Stimulated activated CD8-positive, alpha-beta memory T cell treated with anti-CD3 and anti-CD28 coated beads, Interleukin-15, amount 100 ng/mL, for 24 hours (primary cell): ENCODE measurements at places on chromosomes 5 and 9.
A peak's percentile ranks its signal among the peaks of the same experiment; 100 is the strongest.

- DNase-seq, result no peak
Observed at GRCh38 chr5:95853490-95853889, 31.0 kb upstream of the GLRX start.

GRCh38 chr5:76849419-76850291, at the start of gene S100Z:
S100Z (plus strand) TSS chr5:76850014; CDS start chr5:76875360, 25,346 bp downstream.
- DNase-seq, result no peak

DNA sequence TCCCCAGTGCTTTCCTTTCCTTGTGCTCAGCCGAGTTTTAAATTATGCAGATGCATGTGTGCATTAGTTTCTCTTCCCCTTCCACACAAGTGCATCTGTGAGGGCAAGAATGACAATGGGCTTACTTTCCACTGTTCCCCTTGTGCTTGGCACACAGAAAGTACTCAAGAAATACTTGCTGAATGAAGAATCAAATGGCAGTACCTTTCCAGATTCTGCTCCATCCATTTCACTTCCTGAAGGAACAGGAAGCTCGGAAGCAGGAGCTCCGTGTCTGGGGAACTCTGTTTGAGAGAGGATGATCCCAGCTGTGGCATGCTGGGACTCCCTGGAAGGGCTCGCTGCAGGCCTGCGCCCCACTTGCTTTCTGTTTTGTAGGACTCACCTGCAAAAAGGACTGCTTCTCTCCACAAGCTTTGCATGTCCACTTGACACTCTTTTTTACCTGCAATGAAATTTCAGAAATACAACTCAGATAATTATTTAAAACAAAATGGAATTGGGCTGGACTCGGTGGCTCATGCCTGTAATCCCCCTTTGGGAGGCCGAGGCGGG, 5.5 kb downstream of the MRNIP start:
- no peak for DNase-seq

GRCh38 chr9:89992326-89993198, 387.8 kb downstream of the GADD45G start:
- DNase-seq, result no peak

- DNase-seq, result no peak
Observed at GRCh38 chr5:95217881-95218280, 67.0 kb downstream of the MCTP1 start.

- no peak for DNase-seq
Observed at GRCh38 chr5:127041571-127041970, 11.2 kb upstream of the MARCHF3 start.

DNA sequence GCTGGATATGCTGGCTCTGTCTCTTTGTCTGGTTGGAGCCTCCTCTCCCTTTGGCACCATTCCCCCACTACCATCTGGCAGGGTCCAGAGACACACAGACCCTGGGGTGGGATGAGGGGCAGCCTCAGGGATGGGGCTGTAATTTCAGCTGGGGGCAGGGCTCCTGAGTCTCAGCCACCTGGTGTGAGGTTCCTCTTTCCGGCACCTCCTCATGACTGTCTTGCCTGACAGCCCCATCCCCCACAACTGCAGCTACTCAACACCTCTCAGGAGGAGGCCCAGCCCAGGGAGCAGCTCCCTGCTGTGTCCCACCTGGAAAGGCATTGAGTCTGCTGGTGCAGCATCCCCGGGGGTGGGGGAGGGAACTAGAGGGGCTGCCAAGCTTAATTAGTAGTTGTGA, 11.7 kb upstream of the RPS14 start:
- no peak for DNase-seq

DNA sequence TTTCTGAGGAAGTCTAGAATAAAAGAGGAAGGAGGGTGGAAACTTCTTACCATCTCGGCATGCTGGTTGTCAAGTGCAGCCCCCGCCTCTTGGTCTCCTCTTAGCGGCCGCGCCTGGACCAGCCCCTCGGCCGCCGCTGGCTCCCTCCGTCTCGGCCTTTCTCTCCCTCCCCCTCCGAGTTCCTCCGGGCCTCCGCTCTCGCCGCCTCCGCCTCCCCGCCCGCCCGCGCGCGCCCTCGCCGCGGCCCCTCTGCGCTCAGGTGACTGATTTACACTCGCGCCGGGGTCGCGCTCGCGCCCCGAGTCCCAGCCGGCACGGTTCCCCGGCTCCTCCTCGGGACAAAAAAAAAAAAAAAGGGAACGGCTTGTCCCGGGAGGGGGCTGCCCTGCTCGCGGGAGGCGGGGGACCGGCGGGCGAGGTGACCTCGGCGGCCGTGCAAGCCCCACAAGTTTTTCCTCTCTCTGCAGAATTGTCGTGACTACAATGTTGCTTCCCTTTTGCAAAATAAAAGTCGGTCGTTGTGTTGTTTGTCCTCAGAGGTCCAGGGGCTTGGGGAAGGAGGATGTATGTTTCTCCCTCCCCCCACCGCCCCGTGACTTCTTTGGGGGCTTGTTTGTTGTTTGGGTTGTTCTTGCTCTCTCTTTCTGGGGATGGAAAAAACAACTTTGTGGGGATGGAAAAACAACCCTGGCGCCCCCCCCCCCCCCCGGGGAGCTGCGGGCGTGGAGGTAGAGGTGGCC, at the start of gene BNC2:
Gene BNC2 (minus strand): TSS at position 75 of the 740 bp plus-strand sequence. CDS start 22 bp downstream, at position 53.
- DNase-seq, result no peak

GRCh38 chr5:9182899-9183695, 362.8 kb downstream of the SEMA5A start:
- DNase-seq, result no peak

DNA sequence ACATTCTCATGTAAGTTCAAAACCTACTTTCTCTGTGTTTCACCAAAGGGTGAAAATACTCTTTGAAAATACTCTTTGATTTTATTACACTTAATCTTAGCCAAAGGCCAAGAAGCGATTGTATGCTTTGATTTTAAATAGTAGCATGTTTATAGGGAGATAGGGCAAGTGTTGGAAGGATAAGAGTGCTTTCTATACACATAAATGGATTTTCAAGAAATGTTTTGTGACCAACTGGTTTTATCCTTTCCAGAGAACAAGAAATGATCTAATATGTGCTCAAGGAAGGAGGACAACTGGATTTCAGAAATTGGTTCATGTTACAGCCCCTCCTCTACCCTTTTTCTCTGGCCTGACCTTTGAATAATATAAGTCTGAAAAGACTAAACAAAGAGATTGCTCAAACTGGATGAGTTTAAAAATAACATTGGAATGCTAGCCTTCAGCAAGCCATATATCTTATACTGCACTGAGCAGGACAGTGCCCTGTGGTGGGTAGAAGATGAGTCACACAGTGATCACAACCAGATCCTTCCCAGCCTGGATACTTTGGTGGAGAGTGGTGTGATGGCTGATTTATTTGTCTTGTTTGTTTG, 13.1 kb downstream of the PALM2AKAP2 start:
- no peak for DNase-seq

GRCh38 chr5:23164971-23165370, 311.8 kb upstream of the CDH12 start:
- DNase-seq, result no peak

- DNase-seq, result no peak
Observed at GRCh38 chr9:120741701-120742100, 27.4 kb upstream of the MEGF9 start.

DNA sequence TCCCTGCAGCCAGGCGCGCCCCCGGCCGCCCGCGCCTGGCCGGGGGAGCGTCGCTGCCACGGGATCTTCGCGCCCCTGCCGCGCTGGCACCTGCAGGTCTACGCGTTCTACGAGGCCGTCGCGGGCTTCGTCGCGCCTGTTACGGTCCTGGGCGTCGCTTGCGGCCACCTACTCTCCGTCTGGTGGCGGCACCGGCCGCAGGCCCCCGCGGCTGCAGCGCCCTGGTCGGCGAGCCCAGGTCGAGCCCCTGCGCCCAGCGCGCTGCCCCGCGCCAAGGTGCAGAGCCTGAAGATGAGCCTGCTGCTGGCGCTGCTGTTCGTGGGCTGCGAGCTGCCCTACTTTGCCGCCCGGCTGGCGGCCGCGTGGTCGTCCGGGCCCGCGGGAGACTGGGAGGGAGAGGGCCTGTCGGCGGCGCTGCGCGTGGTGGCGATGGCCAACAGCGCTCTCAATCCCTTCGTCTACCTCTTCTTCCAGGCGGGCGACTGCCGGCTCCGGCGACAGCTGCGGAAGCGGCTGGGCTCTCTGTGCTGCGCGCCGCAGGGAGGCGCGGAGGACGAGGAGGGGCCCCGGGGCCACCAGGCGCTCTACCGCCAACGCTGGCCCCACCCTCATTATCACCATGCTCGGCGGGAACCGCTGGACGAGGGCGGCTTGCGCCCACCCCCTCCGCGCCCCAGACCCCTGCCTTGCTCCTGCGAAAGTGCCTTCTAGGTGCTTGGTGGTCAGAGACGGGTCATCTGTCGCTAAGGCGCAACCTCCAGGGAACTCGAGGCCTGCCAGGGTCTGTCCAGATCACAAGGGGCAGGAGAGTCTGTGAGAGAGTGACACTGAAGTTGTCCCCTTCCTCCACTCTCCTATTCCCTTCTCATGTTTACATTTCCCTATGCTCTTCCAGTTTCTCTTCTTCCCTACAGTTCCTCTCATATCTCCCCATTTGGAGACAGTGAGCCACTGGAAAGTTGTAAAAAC, 1.3 kb downstream of the GPR150 start:
- DNase-seq, result peak; percentile 22

DNA sequence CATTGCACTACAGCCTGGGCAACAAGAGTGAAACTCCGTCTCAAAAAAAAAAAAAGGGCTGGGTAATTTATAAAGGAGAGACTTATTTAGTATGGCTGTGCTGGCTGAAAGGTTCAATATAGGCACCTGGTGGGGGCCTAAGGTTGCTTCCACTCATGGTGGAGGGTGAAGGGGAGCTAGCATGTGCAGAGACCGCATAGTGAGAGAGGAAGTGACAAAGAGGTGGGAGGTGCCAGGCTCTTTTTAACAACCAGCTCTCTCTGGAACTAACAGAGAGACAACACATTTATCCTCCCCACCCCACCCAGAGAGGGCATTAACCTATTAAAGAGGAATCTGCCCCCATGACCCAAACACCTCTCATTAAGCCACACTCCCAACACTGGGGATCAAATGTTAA, 28.9 kb upstream of the SERINC5 start:
- DNase-seq, result no peak

GRCh38 chr9:18526685-18527084, 52.7 kb downstream of the ADAMTSL1 start:
- no peak for DNase-seq

DNA sequence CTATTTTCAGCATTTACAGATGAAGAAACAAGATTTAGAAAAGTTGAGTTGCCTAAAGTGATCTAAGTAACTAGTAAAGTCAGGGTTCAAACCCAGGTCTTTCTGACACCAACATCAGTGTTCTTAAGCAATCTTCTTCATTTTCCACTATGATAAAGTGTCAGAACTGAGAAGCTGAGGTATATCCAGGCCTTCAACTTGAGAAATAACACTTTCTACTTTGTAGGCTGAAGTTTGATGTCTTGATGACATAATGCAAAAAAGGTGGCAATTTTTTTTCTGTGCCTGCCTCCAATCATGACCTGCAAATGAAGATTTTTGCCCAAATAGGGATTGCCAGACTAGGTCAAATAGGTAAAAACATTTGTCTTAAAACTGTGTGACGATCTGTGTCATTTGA, 81.3 kb downstream of the NR3C1 start:
- no peak for DNase-seq

DNA sequence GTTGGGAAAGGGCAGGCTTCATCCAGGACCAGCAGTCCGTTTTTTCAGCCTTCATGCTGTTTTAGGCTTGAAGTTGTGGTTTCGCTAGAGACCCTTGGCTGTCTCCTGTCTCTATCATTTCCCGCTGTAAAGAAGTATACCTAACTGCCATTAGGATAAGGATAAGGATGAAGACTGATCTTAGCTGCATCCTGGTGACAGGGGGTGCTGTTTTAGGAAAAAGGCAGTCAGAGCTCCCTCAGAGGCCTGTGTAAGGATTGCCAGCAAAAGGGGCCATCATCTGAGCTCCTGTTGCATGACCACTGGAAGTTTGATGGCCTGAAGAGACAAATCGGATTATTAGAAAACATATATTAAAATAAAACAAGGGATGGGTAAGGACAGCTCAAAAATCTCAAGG, 64.8 kb upstream of the FGF10 start:
- no peak for DNase-seq

GRCh38 chr5:86979811-86980411, 287.8 kb upstream of the RASA1 start:
- DNase-seq, result no peak

- DNase-seq, result no peak
Observed at GRCh38 chr5:50302815-50303490, 138.1 kb downstream of the EMB start.

GRCh38 chr9:137232510-137232909, 1.8 kb downstream of the SLC34A3 start:
- DNase-seq, result no peak

DNA sequence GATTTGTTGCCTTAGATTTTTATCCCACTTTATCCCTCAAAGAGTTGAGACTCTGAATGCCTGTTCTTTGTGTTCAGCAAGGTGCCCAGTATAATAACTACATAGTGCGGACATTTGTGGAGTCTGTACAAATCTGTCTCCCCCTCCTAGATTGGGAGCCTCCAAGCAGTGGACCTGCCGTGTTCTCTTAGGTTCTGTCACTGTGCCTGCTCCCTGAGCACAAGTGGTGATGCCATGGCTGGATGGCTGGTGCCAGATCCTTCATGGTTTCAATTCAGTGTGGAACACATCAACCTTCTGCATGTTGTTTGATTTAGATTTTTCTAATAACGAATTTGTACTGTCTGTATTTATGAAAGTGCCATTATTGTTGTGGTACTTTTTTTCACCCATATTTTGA, 292.9 kb downstream of the CD180 start:
- no peak for DNase-seq

DNA sequence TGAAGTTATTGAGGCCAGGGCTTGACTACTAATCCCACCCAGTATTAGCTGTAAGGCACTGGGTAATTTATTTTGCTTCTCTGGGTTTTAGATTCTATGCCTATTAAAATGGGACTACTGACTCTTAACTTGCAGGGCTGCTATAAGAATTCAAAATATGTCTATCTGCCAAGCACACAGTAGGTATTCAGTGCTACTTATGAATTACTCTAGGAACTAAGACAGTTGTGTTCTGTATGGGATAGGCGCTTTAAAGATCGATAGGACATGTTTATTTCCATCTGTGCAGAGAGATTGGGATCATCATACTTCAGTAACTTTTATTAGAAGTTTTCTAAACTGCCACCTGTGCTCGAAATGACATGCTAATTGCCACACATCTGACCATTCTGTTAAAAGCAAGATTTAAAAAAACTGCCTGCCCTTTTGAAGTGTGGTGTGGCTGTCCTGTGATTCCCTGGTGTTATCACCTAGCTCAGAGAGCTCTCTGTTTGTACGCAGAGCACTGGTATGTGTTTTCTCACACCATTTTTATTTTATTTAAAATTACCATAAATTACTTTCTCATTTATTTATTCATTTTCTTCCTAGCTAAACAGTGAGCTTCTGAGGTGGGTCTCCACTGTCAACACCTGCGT, 58.7 kb downstream of the FYB1 start:
- no peak for DNase-seq

- DNase-seq, result peak; percentile 20
Observed at GRCh38 chr9:125240649-125240999, 519 bp downstream of the HSPA5 start.

DNA sequence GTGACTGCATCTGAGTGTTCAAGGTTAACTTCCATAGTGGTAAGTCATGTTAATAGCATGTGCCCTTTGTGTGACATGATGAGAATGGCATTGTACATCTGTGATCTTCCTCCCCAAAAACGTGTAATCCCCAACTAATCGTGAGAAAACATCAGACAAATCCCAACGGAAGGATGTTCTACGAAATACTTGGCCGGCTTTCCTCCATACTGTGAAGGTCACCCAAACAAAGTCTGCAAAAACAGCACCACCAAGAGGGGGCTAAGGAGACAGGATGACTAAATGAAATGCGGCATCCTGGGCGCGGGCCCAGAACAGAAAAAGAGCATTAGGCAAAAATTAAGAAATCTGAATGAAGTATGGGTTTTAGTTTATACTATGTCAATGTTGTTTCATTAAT, 81.8 kb downstream of the MED10 start:
- DNase-seq, result no peak

GRCh38 chr5:159864885-159865691, 51.2 kb upstream of the ADRA1B start:
- no peak for DNase-seq
